ENCODE measurements at places on chromosomes 4 and X.

GRCh38 chr4:2817701-2818350, 24.9 kb downstream of the SH3BP2 start:
- DNase-seq: no peak

DNA sequence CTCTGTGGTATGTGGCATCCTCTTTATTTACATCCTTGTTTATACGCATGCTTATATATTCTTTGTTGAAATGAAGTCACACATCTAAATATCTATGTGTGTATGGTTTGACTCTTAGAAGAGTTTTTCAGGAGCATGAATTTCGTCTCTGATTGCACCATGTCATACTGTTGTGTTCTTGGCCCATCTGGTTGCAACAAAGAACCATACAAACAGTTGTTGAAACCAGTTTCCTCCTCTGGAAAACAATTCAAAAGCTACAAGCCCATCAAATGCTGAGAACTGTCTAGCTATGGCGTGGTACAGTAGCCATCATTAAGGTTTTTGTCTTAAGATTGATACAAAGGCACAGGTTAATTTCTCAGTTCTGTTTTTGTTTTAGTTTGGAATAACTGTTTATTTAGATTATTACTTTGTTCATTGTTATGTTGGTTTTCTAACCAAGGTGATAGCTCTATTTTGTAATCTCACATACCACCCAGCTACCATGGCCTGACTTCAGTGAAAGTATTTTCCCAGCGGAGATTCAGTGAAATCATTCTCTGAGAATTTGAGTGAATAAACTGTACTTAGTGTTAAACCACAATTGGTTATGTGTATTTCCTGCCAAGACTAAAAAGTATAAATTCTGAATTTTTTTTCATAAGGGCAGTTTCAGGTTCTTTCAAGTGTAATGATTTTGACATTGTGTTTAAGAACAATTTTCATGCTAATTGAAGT, 91.0 kb downstream of the ARHGAP24 start:
- DNase-seq: no peak

- DNase-seq: no peak
These were observed 21.5 kb downstream of the SORCS2 start for GRCh38 chr4:7213807-7214206.

GRCh38 chr4:18403327-18403726, 381.8 kb upstream of the LCORL start:
- DNase-seq: no peak

DNA sequence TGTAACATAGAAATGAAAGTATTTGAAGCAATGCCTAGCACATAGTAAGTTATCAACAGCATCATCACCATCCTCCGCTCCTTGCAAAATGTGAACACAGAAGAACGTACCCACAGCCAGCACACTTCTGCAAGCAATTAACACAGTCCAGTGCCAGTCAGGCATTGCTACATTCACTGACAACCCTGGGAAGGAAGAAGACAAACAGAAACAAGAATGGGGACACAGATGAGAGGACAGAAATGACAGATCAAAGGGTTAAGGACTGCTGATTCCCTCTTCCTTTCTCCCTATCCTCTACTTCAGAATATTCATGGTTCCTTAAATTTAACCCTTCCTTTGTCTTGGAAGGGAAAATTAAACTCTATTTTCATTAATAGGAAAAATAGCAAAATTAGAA, 53.1 kb downstream of the CHM start:
- no peak for DNase-seq

- no peak for DNase-seq
These were observed 9.3 kb downstream of the PTPN13 start for GRCh38 chr4:86603311-86603885.

- DNase-seq: no peak
These were observed 208.6 kb downstream of the VEGFC start for GRCh38 chr4:176584031-176584606.

DNA sequence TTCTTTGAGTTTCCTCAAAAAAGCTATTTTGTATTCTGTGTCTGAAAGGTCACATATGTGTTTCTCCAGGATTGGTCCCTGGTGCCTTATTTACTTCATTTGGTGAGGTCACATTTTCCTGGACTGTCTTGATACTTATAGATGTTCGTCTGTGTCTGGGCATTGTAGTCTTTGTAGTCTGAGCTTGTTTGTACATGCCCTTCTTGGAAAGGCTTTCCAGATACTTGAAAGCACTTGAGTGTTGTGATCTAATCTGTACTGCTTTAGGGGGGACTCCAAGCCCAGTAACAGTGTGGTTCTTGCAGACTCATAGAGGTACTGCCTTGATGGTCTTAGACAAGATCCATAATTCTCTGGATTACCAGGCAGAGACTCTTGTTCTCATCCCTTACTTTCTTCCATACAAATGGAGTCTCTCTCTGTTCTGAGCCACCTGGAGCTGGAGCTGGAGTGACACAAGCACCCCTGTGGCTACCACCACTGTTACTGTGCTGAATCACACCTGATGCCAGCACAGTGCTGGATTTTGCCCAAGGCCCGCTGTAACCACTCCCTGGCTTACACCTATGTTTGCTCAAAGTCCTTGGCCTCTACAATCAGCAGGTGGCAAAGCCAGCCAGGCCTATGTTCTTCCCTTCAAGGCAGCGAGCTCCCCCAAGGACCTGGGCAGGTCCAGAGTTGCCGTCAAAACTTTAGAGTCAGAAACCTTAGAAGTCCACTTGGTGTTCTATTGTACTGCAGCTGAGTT, 72.3 kb upstream of the EFHC2 start:
- DNase-seq: no peak

DNA sequence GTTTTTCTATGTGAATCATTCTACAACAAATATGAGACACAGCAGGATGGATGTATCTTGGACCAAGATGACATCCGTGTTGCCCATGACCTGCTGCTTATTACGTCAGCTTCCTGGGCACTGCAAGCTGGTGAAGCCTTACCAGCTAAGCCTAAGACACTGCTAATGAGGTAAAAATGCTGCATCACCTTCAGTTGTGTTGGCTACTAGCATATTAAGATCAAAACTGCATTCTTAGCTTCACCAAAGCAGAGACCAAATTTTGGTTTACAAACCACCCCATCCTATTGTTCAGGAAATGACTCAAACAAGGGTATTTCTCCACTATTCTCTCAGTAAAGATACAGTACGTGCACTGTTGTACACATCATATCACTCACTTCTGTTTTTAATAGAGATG, 50.3 kb downstream of the MAML3 start:
- DNase-seq: peak; percentile 21

DNA sequence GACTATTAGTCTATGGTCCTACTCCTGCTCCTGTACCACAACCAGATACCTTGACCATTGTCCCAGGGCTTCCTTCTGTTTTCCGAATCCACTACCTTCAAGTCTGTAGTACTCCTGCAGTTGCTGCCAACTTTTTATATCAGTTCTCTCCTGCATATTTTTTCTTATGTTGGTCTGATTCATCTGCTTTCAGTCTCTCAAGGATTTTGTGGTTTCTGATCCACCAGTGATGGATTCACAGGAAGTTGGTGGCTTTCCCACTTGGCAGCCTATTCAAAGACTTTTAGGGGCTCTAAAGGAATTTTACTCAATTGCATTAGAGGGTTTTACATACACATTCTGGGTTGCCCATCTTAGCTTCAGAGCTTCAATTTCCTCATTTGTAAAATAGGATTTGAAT, 23.6 kb downstream of the KIF4A start:
- no peak for DNase-seq

- no peak for DNase-seq
These were observed 331.0 kb upstream of the PCDH10 start for GRCh38 chr4:132818091-132818490.

DNA sequence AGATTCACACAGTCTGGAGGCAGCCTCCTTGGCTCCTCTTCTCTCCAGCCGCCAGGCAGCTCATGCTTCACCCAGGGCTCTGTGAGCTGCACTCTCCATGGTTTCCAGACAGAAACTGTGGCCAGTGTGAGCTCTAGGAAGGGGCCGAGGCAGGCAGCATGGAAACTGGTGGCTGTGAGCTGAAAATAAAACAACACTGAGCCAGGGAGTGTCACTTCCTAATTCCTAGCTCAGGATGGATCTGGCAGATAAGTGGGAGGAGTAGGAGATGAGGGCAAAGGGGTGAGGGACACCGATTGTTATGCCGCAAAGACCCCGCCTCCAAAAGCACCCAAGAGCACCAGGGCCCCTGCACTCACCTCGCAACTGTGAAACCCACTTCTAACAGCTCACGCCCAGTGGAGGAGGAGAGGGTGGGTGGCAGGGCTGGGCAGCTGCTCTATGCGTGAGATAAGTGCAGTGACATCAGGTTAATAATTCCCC, 69.8 kb downstream of the FHDC1 start:
- DNase-seq: no peak

DNA sequence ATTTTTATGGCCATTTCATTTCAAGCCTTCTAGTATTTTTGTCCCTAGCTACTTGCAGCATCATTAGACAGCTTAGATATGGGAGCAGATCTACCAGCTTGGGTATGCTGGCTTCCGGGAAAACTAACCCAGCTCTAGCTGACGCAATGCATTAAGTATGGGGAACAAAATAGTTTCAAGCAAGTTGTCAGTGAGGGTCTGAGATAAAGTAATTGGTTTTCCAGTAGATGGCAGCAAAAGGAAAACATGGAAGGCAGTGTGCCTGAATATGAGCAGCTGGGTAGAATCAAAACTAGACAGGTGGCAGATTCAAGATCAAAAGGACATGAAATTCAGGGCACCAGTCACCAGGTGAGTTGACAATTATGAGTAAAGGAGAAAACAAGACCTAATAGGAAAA, 340.9 kb upstream of the CTSO start:
- no peak for DNase-seq

- no peak for DNase-seq
These were observed 1540.1 kb upstream of the PCDH10 start for GRCh38 chr4:131609039-131609438.

DNA sequence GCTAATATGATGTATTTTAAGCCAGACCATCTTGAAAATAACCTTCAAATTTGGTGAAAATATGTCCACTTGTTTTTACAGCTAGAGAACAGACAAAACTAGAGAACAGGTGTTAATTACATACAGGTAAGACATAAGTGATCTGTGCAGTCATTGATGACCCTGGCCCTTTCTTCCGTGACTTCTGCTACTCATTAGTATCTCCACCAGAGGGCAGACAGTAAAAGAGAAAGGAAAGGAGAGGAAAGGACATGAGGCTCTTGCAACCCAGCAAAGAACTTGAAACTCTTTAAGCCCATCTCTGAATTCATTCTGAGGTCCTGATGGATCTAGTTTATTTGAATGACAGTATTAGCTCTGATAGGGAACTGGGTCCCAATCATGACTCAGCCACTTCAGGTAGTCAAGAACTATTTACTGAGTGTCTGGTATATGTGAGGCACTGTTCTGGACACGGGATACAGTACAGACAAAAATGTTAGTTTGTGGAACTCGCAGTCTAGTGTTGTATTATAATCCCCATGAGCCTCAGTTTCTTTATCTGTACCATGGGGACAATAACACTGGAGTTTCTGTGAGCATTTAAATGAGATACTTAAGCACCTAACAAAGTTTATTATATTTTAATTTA, 121.0 kb upstream of the TEX13D start:
- DNase-seq: peak; percentile 53

DNA sequence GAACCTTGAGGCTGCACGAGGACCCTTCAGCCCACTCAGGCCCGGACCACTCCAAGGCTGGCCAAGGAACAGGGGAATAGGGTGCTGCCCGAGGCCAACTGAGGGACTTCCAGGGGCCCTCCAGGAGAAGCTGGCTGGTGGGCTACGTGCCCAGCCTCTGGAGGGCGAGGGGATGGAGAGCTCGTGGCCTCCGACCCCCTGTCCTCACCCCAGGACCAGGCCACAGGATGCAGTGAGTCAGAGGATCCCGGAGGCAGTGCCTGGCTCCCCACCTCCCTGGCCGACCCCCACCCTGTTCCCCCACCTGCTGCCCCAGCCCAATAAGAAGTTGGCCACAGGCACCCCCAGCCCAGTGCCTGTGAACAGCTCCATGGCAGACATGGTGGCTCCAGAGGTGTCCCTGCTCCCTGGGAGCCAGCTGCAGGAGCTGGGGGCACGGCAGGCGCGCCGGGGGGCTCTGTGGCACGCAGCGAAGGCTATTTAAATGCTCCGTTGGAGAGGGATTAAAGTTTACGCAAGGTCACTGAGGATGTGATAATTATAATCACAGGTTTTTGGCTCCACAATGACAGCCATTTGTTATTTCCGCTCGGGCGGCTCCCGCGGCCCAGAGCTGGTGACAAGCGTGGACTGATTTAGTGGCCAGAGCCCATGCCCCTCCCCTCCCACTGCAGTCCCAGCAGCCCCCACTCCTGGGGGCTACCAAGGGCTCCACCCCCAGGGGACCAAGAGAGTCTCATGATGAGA, 95.7 kb upstream of the NKX1-1 start:
- DNase-seq: no peak

- DNase-seq: no peak
These were observed 6.5 kb upstream of the GLRA3 start for GRCh38 chr4:174835536-174835935.

DNA sequence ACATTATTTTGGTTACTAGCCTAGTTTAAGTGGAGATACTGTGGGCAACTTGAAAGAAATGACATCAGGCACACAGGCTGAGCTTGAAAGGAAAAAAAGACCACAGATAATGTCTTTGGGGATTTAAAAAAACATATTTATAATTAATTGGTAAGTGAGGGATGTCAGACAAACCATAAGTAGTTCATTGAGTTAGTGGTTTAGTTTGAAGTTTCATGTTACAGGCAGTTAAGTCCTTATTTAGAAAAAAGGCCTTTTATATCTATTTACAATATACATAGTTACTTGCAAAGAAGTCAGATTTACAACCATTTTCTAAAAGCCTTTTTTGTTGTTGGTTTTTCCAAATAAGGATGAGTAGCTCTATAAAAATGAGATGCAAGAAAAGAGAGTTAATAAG, 89.2 kb downstream of the CDS1 start:
- no peak for DNase-seq

DNA sequence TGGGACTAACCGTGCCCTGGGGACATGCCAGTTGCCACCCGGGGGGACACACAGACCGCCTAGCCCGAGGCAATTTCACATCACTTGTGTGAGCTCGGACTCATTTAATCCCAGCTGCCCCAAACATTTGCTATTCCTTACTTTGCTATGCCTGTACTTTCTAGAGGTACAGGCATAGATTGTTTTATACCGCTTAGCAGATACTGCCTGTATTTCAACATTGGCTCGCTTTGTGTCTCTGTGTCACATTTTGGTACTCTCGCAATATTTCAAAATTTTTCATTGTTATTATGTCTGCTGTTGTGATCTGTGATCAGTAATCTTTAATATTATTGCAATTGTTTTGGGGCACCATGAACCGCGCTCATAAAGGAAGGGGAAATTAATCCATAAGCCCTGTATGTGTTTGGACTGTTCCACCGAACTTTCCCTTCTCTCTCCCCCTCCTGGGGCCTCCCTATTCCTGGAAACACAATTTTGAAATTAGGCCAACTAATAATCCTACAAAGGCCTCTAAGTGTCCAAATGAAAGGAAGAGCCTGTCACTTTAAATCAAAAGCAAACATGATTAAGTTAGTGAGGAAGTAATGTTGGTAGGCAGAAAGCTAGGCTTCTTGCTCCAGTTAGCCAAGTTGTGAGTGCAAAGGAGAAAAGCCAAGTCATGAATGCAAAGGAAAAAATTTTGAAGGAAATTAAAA, 568 bp upstream of the CASP6 start:
- no peak for DNase-seq

- DNase-seq: no peak
These were observed 1392.7 kb downstream of the PCDH7 start for GRCh38 chr4:32112891-32113290.
